ENCODE measurements at places on chromosomes 1 and 21.

DNA sequence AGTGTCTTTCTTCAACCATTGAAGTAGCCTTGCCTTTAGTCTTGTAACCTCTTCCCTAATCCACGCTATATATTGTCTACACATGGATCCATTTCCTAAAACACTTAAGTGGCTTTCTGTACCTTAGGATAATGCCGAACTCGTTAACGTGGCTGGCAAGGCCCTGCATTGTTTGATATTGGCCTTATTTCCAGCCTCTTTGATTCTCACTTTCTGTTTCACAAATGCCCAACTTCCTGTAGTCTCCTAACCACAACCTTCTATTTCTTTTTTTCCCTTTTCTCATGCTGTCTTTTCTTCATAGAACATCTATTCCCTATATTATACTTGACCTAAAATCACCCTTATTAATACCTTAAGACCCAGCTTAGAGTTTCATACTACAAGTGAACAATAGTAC, 536.0 kb downstream of the LMO4 start:
- DNase-seq = no peak

DNA sequence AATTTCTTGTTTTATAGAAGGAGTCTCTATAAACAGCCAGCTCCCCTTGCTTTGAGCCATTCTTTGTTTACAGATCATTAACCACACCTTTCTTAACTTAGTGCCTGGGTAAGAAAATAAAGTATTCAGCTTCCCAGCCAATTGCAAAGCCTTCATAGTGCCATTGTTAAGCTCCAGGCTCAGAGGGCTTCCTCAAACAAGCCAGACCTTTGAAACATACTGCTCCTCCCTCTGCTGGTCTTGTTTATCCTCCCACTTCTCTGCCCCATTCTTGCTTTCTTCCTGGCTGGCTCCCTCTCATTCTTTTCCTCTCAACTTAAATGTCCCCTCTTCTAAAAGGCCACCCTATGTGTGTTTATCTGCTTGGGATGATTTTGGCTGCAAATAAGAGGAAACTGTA, 319.4 kb upstream of the ST6GALNAC5 start:
- no peak for DNase-seq

DNA sequence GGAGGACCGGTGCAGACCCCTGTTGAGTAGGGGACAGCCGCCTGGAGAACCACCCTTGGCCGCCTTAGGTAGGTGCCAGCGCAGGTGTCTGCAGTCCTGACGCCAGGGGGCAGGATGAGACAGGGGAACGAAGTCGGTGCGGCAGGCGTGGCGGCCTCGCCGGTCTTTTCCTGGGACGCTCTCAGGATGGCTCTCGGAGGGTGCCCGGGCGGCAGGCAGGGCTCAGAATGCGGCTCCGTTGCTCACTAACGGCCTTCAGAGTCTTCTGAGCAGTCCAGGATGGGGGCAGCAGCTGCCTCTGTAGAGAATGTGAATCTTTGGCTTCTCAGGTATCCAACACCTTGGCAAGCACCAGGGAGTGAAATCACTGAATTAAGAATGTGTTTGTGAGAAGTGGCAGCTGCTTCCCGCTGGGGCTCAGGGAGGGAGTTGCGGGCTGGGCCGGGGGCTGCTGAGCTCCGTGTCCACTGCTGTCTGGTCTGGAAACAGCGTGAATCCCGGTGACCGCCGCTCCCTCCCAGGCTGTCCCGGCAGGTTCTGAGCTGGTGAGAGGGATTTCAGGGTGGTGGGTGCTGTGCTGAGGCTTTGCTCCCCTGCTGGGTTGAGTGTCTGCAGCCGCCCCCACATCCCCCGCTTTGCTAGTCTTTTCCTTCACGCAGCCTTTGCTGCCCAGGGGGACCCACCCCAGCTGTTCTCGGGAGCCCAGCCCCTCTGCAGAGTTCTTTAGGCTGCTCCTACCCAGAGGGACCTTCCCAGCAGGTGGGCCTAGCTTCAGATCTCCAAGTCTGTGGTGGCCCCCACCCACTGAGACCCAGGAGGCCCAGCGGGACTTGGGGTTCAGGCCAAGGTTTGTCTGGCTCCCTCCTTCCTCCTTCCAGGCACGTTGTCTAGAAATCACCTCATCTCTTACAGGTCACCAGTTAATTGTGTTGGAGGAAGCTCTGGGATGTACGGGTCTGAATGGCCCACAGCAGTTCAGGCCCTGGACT, 11.1 kb upstream of the C1orf174 start:
- DNase-seq = peak; percentile 78

DNA sequence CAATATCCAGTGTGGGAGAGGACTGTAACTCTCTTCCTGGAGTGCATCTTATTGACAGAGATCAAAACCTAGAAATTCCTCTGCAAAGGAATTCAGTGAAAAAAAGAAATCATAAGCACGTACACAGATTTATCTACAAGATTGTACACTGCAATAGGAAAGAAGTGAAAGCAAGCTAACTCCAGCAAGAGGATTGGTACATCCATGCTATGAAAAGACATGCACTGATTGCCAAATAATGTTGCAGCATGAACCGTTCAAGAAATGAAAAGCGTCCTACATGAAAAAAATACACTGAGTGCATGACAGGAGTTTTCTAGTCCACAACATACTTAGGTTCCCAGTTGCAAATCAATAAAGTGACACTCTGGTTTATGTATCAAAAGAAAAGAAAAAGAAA, 1.9 kb upstream of the MGST3 start:
- no peak for DNase-seq

- DNase-seq = no peak
Observed at GRCh38 chr1:8667869-8668594, 149.4 kb downstream of the RERE start.

DNA sequence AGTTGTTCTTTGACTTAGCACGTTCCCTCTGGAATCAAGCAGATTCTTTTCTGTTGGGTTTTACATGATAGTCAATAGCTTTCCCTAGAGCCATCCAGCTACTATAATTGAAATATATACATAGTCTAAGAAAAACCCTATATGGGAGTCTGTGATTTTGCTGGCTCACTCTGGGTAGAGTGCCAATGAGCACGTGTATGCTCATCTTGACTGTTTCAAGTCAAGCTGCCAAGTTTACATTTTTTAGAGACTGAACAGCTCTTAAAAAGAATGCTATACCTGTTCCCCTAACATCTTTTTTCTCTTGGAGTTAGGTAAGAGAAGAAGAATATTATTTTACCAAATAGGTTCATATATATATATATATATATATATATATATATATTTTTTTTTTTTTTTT, 182.8 kb upstream of the NRIP1 start:
- DNase-seq = no peak
